ENCODE measurements at places on chromosomes 7 and 10.

- DNase-seq = no peak
Measured at GRCh38 chr7:41197769-41198168, 505.1 kb downstream of the INHBA start.

DNA sequence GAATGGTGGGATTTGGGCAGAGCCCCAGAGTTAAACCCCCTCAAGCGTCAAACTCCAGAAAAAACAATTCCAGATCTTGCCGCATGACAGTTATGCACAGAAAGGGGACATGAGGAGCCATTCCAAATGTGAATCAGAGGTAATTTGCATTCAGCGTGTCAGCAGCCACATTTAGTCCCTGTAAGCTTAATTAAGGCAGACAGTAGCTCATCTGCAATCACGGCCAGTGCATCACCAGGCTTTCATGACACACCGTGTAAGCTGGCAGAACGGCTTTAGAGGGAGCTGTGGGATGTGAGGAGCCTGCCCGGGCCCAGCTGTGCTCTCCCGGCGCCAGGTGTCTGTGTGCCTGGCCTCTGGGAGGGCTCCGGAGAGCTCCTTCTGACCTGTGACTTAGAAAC lies 18.7 kb upstream of the PRKAG2 start:
- DNase-seq = peak; percentile 52

GRCh38 chr10:1299041-1299726 lies 243.0 kb downstream of the WDR37 start:
- DNase-seq = no peak

- no peak for DNase-seq
Measured at GRCh38 chr10:100129424-100129823, 47.8 kb upstream of the CPN1 start.

GRCh38 chr10:110160522-110160921 lies 46.9 kb upstream of the MXI1 start:
- DNase-seq = no peak

DNA sequence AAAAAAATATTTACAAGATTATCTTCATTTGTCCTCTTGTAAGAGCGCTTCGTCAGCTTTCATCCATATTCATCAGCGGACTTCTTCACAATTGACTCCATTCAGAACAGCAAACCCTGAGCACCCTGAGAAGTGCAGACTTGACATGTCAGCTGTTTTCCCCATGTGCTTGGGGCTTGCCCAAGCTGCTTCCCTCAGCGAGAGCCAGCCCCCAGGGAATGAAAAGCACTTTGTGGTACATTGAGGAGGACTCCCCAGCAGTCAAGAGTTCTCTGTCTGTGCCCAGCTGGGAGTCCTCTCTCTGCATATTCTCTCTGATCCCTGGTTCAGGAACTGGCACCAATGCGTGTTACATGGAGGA lies 22.7 kb downstream of the HKDC1 start:
- DNase-seq = peak; percentile 27

- DNase-seq = no peak
Measured at GRCh38 chr10:22615819-22616499, 98.4 kb downstream of the PIP4K2A start.

- DNase-seq = no peak
Measured at GRCh38 chr7:116741625-116742316, 69.8 kb downstream of the MET start.

DNA sequence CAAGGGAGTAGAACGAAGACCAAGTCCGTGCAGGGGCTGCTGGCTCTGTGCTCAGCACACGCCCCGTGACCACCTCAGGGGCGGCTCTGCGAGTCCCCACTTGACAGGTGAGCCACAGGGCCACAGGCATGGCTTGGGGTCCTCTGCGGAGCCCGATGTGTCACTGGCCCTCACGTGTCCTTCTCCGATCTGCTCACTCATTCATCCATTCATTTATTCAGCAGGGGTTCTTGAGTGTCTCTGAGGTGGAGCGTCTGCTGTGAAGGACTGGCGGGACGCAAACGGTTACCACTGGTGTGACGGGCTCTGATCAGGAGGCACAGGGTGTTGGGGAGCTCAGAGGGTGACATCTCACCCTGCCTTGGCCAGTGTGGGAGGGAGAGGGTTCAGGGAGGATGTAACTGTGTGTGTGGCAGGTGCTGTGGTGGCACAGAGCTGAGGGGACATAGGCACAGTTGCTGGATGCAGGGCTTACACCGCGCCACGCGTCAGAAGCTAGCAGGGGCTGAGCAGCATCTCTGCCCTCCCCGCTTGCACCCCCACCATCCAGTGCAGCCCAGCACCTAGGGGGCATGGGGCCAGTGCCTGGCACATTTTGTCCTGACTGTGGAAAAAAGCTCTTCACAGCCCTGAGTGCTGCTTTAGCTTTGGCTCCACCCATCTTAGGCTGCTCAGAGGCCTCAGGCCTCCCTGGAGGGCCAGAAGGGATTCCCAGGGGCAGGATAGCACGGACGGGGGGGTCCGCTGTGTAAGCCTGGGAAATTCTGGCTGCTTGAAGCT lies 116.8 kb downstream of the LHPP start:
- no peak for DNase-seq

Data from NCI-H345 (cell line).